ENCODE measurements at places on chromosomes 7 and 10.

- DNase-seq, result no peak
These were observed 223.5 kb downstream of the CCDC3 start for GRCh38 chr10:12777840-12778585.

GRCh38 chr10:31103112-31103511 is 71.4 kb upstream of the ZNF438 start:
- DNase-seq, result no peak

DNA sequence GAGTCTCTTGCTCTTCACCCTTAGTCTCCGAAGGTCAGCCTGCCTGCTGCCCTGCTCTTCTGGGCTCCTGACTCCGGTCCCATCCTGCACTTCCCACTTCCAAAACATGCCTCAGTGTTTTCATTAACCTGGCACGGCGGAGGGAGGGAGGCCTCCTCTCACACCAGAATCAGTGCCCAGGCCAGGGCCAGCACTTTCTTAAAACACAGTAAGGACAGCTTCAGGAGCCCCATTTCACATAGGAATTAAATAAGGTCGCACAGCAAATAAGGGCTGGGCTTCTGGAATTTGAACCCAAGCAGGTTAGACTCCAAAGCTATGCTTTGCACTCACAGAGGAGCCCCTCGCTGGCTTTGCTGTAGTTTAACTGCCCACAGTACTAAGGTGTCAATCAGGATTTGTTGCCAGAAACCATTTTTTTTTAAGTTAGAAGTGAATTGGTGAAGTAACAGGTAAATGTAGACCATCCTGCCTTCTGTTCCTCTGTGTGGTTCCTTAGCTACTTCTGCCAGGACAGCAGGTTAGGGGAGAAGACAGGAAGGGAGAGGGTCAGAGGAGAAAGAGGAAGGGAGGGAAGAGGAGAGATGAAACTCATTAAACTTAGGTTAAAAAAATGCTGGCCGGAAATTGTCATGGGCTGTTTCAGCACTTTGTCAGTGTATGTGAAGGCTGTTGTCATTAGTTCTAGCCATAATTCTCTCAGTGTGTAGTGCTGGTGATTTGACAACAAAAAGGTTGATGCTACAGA is 1.1 kb downstream of the RASSF4 start:
- no peak for DNase-seq

- DNase-seq, result no peak
These were observed 35.3 kb downstream of the NAMPT start for GRCh38 chr7:106249488-106249887.

GRCh38 chr7:28937103-28937502 is 21.0 kb downstream of the TRIL start:
- DNase-seq, result no peak

DNA sequence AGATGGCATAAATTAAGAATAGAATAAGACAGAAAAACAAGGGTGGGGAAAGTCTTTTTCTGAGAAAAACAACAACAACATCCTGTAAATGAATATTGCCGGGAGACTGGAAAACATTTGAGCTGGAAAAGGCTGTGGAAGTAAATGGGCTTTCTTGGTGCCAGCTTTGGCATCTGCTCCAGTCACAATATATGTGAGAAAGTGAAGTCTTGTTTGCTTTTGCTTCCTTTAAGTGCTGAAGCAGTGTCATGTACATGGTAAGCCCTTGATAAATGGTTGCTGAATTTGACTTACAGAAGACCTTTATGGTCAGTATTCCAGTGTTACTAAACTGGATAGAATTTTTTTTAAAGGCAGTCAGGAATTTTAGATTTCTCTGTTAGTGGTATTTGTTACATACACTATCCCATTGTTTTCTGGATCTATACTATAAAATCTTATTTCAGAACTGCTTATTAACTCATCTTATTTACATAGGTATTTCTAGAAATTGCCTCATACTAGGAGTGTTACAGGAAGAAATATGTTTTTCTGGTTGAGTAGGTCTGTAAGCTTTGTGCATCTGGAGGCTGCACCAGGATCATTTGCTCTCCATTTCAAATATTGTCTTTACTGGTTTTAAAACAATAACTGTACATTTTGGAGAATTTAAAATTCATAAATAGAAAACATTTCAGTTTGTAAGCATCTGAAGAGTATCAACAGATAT is 201.7 kb upstream of the FOXP2 start:
- DNase-seq, result no peak

DNA sequence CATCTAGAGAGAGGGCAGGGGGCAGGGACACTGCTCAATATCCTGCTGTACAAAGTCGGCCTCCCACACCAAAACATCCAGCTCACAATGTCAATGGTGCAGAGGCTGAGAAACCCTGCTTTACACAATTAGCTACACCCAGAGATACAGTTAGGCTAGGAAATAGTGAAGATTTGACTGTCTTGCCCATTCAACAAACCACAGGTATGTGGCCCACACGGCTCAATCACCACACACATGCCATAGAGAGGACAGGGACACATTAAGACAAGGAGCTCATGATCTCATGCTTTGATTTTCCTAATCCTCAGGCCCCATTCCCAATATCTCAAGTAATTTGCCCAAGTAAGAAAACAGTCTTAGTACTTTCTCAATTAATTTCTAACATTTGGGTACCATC is 110.4 kb downstream of the OSBPL3 start:
- DNase-seq, result no peak

DNA sequence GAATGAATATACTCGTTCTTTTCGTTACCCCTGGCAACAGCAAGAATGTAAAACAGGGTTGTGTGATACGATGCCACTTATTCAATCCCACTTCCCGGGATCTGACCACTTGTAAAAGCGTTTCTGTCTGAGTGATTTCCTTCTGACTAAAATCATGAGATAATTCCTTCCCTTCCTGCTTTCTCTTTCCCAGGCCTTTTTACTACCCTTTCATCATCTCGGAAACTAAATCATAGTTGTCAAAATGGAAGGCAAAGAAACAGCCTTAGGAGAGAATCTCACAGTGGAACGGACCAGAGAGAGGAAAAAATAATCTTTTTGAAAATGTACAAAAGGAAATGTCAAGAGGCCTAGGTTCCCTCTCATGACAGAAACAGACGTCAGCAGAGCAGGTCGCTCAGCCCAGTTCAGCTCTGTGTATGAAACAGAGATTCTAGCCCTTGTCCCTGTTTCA is 29.8 kb downstream of the DIP2C start:
- DNase-seq, result no peak

- no peak for DNase-seq
These were observed 61.4 kb upstream of the STEAP1B start for GRCh38 chr7:22561321-22561811.

DNA sequence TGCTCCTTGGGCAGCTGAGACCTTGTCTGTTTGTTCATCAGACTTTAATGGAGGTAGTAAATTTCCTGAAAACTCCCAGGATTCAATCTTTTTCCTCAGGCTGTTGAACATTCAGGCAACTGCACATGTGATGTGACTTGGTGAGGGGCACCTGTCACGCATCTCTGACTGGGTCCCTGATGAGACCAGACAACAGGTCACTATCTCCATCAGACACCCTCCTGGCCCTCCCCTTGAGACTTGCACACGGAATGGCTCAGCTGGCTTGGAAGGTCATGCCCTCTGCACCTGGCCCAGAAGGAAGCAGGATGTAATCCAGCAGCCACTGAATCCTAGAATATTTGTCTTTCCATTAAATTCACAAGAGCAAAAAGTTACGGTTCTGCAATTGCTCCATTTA is 15.9 kb downstream of the AQP1 start:
- no peak for DNase-seq

- no peak for DNase-seq
These were observed 92.3 kb upstream of the ZNF438 start for GRCh38 chr10:31123946-31124345.

DNA sequence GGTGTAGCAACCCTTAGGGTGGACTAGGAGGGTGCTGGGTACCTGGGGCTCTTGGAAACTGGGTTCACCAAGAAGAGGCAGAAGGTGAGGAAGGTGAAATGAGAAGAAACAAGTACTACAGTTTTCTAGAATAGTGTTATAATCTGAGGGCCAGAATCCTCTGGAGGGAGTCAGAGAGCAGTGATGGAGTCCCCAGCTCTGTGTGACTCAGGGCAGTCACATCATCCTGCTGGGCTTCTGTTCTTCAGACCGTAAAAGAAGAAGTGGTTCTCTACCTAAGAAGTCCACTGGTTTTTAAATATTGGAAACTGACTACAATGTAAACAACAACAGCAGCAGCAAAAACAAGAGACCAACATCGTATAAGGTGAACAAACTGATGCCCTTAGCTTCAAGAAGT is 197.3 kb downstream of the PRPF18 start:
- DNase-seq, result no peak

- no peak for DNase-seq
These were observed 328.6 kb upstream of the HGF start for GRCh38 chr7:82098414-82098813.

GRCh38 chr10:69831231-69831855 is 29.6 kb downstream of the COL13A1 start:
- no peak for DNase-seq

- no peak for DNase-seq
These were observed 406.0 kb upstream of the ADARB2 start for GRCh38 chr10:2143213-2143835.

- DNase-seq, result no peak
These were observed 35.7 kb downstream of the PRKG1 start for GRCh38 chr10:51109801-51110533.

DNA sequence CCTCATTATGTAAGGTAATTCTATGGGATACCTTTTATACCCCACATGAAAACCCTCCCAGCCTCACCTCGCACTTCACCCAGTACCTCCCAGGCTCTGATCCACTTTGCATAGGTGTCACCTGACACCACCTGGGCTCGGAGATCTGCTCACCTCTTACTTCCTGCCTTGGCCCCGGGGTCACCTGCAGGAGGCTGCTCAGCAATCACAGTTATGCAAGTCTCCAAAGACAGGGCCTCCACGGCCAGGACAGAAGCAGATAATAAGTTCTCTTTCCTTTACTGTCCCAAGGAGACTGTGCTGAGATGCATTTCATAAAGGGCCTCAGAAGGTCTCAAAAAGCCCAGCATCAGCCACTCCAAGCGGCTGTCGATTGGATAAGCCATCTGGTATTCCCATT is 112.4 kb upstream of the PPP2R2D start:
- DNase-seq, result no peak

DNA sequence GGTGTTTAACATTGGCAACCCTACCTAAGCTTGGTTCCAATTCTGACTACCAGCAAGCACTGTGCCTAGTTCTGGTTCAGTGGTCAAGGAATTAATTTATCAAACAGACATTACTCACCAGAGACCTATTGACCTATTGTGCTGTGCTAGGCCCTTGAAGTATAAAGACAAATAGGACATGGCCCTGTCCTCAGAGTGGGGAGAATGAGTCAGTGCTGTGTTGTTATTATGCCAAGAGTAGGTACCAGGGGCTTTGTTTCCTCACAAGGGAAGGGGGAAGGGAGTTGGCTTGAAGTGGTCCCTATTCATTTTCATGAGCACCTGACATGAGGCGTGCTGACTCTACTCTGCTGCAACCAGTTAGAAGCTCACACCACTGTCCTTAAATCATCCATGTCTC is 62.6 kb upstream of the PLPP4 start:
- DNase-seq, result no peak

DNA sequence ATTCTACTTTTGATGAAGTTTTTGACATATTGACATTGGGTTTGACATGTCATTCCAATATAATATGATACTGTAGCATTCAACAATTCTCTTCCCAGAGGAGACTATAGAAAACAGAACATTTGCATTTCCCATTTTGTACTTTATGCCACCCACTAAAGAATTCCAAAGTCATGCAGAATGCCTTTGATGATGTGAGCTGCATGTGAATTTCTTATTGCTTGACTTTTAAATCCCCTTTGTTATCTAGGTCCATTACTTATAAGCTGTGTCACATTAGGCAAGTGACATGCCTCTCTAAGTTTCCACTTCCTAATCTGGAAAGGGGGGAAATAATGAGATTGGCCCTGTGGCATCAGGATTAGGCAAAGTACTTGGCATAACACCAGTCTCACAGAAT is 436.7 kb downstream of the AUTS2 start:
- DNase-seq, result no peak

DNA sequence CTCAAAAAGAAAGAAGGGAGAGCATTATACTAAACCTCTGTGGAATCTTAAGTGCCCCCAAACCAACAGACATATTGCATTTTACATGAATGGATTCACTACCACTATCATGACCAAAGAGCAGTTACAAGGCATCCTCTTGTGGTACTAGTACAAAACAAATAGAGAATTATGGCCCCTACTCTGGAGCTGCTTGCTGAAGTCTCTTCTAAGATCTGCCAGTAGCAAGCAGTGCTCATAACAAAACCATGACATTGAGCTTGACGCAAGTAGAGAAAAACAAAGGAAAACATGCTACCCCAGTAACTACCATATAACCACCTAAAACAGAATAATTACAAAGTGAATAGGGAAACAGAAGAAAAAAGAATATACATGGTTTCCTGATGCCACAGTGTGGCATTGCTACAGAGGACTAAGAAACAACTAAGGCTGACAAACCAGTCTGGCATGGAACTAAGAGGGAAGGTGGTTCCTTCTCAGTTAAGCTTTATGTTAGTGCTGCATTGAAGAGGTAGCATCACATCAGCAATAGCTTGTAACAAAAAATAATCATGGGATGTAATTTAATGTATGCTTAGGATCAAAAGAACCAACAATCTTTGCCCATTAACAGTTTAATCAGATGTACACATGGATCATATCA is 150.2 kb upstream of the AGR3 start:
- DNase-seq, result no peak

DNA sequence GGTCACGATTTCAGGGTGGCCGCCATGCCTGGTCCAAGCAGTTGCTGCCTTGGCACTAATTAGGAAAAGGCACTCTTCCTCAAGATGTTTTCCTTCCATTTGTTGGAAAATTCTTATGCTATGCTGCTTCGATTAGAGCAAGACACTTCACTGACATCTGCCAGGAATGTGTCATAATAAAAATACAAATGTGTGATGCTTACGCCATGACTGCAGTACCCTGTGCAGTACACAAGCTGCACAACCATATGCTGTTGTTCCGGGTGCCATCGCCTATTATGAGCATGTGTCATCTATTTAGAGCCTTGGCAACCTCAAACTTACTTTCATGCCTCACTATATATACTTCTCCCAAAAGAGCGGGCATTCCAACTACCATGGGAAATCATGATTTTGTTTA is 14.9 kb upstream of the MPP7 start:
- DNase-seq, result no peak
